Kasumi-1 (cell line): ENCODE measurements at places on chromosomes 3 and 15.

DNA sequence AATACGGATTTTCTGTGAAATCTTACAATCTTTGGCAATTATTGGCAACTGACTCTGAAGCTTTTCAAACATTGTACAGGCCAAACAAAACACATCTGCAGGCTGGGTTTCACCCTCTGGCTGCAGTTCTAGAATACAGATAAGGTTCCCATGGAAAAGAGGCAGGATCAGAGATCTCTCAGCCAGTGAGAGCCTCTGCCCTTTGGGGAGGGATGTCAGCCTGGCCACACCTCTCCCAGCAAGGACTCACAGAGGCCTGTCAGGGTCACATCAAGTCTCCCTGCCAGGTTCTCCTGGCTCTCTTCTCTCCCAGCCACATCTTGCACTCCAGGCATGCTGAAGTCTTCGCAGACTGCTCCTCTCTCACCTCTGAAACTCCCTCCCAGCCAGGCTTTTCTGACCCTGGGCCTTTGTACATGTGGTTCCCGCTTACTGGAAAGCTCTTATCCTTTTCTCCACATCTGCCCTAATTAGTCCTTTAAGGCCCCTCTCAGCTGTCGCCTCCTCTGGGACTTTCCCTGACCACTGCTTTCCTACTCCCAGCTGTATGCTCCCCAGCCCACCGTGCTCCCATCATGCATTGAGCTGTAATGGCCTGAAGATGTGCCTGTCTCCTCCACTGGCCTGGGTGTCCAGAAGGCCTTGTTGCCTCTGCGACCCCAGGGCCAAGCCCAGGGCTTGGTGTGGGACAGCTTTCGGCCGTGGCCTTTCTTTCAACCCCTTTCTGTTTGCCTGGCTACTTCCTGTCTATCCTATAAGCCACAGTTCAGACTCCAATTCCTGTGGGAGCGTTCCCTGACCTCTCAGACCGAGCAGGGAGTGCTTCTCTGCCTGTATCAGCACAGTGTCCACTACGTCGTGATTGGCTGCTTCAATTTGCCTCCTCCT, 4.3 kb downstream of the RBP1 start:
- DNase-seq = no peak

DNA sequence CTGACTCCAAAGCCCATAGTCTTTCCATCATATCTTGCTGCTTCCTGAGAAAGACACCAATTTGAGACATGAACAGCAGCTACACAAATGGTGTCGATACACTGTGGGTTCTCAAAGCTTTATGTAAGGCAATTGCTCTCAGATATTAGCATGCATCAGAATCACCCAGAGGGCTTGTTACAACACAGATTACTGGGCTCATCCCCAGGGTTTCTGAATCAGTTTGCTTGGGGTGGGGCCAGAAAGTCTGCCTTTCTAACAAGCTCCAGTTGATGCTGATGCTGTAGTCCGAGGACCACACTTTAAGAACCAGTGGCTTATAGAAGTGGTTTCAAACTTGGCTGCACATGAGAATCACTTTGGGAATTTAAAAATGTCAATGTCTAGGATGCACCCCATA, 86.5 kb downstream of the SEMA6D start:
- DNase-seq = no peak

DNA sequence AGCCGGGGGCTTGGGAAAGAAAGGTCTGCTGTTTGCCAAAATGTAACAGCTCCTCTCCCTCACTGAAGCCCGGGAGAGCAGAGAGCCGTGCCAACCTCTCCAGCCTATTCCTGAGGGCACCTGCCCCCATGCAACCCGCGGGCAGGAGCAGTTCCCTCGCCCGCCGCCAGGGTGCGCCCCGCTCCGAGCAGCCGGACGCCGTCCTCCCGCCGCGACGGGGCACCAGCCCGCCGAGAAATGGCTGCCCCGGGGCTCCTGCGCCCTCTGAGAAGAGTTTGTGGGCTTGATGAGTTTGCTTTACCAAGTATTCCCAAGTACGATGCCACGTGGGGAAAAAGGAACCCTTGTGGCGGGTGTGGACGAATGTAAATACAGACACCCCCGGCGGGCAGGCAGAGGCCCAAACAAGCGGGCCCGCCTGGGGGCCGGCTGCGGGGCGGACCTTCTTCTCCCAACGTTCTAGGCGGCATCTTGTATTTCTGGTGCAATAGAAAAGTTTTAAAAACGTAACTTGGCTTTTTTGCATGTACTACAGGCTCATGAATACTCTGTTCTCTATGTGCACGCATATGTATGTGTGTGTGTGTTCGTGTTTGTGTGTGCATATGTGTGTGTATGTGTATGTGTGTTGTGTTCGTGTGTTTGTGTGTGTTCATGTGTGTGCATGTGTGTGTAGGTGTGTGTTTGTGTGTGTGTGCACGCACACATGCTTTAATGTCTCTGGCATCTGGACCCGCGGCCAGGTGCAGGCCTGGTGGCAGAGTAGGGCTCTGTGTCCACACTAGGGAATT, 162.9 kb downstream of the CHSY1 start:
- peak; percentile 30 for DNase-seq

DNA sequence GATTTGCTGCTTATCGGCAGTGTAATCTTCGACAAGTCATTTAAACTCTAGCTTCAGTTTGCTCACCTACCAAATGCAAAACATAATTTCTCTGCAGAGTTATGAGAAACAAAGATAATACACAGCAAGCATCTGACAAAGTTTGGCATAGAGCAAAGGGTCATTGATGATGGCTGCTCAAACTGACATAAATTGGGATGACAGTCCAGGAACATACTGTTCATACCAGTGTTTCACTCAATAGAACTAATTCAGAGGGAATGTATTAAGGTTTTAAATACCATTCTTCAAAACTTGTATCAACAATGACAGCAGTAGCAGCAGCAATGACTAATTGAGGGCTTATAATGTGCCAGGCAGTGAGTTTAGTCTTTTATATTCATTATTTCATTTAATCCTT, 137.6 kb downstream of the SPATA16 start:
- no peak for DNase-seq

GRCh38 chr3:112638327-112639020, 2.5 kb downstream of the CCDC80 start:
- no peak for DNase-seq

DNA sequence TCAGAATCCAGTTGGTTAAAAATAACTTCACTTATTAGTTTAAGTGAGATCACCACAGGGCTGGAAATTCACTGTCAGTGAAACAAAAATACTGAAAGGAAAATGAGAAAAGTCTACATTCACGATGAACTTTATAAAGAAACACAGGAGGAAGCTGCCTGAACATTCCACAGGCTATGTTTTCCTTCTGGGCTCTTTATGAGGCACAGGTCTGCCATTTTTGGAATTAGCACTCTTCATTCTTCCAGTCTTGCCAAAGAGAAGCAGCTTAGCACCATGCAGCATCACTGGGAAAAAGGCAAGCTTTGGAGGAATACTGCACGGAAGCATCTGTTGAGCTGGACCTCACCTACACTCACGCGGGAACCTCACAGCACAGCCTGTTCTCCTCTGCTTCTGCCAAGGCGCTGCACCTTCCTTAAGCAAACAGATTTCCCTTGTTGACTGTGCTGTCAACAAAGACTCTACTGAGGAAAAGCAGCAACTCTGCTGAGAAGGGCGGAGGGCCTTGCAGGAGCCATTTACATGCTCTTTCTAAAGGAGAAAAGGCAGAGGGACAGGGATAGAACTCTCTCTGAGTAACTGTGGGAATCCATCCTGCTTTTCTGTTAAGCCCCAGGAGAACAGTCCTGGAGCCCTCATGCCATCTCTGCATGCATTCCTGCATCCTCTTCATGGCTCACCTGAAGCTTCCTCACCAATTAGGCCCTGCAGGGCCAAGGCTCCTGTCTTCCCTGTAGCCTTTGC, 15.7 kb downstream of the SUSD5 start:
- DNase-seq = no peak

DNA sequence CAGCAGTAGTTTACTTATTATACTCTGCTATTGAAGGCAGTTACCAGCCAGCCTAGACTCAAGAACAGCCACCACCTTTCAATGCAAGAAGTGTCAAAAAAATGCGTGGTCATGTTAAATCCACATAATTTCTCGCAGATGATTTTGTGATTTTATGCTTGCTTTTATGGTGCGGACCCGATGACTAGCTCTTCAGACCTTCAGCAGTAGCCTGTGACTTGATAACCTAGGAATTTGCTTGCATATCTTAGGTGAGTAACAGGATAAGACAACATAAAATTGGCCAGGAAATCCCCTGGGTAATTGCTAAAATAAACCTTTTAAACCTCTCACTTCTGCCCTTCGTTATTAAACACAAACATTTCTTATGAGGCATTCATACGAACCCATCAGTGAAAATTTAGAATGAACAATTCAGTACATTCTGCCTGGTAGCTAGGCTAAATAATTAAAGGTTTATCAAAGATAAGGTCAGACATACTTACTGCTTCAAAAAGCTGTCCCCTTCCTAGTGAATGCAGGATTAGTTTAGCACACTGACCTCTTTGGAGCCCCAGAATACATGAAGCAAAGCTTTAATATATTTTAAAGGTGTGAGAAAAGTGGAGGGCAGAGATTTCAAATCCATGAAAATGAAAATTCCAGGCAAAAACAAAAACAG, 798.8 kb downstream of the OTOL1 start:
- no peak for DNase-seq

GRCh38 chr3:197427021-197427420, 128.6 kb upstream of the DLG1 start:
- DNase-seq = no peak

- DNase-seq = peak; percentile 1
Measured at GRCh38 chr3:73685061-73685460, 60.3 kb upstream of the PDZRN3 start.

GRCh38 chr15:86797135-86797534, 717.5 kb downstream of the AGBL1 start:
- DNase-seq = no peak

DNA sequence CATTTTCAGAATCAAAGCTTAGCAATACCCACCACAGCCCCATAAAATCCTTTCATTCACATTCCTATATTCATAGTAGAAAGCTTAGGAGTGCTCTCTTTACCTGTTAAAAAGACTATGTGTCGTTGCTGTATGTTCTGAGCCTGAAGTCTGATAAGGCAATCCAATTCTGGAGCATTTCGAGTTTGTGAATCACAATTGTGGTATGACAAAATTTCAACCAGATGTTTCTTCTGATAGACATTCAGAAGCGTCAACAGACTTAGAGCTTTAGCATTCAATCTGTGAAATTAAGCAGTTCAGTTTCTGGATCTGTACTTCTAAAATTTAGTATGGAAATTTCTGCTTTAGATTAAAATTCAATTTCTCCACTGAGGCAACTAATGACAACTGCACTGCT, 58.3 kb downstream of the TASOR start:
- DNase-seq = no peak

- DNase-seq = no peak
Measured at GRCh38 chr3:38059591-38059990, 20.6 kb downstream of the DLEC1 start.

- DNase-seq = no peak
Measured at GRCh38 chr3:40116478-40117177, 192.9 kb upstream of the EIF1B start.

- no peak for DNase-seq
Measured at GRCh38 chr3:45216021-45216609, 10.0 kb downstream of the TMEM158 start.

DNA sequence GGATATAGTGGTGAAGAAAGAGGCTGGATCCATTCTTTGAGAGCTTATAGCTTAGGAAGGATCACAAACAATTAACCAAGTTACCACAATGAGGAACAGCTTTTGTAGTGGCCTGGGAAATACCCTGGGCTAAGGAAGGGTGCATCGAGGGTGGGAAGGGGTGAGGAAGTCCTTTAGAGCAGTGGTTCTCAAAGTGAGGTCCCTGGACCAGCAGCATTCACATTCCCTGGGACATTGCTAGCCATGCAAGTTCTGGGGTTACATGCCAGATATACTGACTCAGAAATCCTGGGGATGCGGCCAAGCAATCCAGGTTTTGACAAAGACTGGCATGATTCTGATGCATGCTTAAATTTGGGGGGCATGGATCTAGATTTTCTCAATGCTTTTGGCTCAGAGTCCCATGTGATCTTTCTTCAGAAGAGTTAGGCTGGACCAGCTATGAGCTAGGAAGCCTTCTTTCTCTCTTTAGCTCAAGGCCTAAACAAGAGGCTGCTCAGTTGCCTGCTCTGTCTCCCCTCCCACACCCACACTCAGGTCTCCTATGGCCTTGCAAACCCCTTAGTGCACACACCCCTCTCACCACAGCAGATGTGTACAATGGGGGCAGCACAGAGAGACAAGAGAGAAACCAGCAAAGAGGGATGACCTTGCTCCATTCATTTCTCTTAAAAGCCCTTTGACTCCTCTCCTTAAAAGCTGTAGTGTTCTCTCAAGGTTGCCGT, 1.8 kb upstream of the CCR1 start:
- no peak for DNase-seq

- DNase-seq = peak; percentile 60
Measured at GRCh38 chr3:179149406-179149867, 1.3 kb downstream of the PIK3CA start.
